ENCODE measurements at places on chromosomes 1 and 21.

DNA sequence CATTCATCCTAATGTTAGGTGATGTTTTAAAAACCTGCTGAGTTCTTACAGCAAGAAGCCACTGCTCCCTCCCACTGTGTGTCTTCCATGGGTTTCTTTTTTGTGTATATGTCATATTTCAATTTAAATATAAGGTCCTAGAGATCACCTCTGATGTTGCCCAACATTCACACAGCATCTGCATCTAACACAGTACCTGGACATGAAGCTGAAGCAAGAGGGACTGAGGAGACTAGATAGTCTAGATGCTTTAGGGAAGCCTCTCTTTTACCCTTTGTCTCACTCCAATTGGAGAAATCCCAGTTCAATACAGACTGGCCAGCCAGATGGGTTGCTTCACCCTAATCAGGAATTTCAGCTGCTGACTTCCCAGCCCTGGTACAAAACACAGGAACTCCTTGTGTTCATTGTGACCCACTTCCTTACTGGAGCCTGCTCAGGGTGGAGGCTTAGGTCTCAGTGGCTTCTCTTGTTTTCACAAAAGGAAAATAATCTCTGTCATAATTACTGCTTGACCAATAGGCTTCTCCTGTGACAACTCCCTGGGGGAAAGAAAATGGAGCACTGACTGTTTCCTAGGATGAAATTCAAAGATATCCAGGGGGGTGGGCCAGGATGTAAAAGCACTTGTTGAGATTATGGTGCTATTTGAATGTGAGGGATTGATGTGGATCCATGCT, 17.3 kb downstream of the BTG2 start:
- DNase-seq: no peak

DNA sequence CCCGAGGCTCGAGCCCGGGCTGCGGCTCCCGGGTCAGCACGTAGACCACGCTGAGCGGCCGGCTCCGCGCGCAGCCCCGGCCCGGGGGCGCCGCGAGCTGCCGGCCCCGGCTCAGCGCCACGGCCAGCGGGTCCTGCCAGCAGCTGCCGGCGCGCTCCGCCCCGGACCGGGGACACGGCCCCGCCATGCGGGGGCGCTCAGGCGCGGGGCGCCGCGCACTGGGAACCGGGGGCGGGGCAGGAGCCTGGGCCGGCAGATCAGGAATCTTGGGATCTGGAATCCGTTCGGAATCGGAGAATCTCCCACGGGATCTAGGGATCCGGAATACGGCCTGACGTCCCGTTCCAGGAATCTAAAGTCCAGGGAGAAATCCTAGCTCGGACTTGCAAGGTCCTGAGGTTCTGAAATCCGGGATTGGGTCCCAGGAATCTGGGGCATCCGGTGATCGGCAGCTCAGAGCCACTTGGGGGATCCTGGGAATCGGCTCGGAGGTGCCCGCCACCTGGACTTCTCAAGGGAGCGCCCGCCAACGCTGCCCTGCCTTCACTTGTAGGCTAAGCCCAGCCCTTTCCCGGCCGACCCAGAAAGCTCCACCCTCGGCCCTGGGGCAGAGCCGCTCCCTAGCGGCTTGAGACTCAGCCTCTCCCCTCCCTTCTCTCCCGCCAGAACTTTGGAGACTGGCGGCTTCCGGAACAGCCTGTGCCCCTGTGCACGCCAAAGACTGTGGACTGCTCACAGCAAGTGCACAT, at the start of gene MAP3K6:
Gene MAP3K6 (minus strand): TSS at position 551 of the 749 bp plus-strand sequence. CDS start 364 bp downstream, at position 187.
- peak; percentile 22 for DNase-seq

GRCh38 chr1:15311880-15312279, 64.9 kb downstream of the FHAD1 start:
- no peak for DNase-seq

DNA sequence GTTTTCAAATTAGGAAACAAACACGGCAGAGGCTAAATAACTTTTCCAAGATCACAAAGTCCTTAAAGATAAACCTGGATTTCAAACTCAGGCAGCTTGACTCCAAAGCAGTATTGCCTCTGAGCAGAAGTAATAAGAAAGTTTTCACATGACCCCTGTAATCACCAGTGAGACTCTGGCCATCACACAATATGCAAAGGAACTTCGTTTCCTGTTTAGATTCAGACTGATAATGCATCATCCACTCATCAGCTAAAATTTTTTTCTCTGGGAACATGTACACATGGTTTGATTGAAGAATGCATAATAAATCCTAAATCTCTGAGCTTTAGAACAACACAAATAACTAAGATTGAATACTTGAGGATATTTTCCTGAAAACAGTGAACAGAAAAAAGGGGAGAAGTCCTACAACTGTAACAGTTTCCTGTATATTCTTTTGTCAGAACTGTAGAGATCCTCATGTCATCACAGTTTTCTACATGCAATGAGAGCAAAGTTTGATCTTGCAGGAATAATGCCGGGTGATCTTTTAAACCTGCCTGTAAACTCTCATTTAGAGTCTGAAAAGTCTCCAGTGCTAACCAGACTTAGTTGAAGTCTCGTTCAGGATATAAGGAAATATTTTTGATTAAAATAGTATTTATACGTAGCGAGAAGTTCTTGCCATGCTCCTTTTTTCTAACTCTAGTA, 225.3 kb downstream of the SPATA17 start:
- no peak for DNase-seq

DNA sequence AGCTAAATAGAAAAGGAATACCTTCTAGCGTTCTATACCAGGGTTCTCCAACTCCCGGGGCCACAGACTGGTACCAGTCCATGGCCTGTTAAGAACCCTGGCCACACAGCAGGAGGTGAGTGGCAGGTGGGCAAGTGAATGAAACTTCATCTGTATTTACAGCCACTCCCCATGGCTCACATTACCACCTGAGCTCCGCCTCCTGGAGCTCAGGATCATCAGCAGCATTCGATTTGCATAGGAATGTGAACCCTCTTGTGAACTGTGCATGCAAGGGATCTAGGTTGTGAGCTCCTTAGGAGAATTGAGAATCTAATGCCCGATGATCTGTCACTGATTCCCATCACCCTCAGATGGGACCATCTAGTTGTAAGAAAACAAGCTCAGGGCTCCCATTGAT, 107.3 kb downstream of the KAZN start:
- no peak for DNase-seq

DNA sequence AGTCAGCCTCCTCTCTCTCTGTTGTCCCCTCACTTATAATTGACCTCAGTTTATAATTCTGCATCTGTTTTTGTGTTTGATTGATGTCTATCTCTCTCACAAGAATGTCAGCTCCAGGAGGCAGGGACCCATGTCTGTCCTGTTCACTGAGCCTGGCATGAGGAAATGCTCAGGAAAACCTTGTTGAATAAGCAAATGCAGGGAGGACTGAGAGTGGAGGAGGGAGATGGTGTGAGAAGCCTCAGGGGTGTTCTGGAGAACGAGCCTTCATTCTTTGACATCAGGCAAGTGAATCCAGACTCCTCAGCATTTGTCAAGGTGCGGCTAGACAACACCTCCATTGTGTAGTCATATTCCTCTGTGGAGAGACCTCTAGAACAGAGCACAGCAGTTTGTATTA, 45.5 kb downstream of the MAN1C1 start:
- no peak for DNase-seq

GRCh38 chr1:180096584-180097325, 57.9 kb upstream of the QSOX1 start:
- no peak for DNase-seq

GRCh38 chr1:200561856-200562214, 58.7 kb downstream of the KIF14 start:
- DNase-seq: no peak

- DNase-seq: no peak
Measured at GRCh38 chr1:160086456-160086892, 5.1 kb downstream of the KCNJ9 start.

DNA sequence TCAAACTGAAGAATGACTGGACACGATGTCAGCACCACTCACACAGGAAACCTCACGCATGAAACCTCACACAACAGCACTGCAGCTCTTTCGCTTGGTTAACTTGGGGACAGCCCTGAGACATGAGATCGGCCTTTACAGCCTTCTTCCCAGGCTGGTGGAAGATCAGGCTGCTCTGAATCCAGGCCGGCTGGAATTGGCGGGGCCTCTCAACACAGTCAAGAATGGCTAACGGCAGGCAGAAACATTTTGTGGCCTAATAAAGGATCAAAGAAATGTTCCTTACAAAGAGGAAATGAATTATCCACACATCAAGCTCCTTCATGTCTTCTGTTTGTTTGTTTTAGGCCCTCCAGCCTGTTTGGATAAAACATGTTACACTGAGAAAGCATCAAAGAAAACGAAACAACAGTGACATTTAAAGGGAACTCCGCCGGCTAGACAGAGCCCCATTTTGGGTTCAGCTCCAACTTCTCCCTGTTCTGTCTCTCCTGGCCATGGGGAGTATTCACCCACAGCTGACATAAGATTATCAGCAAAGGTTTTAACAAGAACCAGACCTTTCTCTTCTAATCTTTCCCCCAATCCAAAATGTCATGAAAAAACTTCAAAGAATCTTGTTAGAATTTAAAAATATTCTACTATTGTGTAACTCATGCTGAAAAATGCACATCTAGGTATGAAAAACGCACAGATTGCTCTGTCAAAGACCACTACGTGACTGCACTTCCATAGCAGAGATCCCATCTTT, 131.2 kb downstream of the SLC45A1 start:
- no peak for DNase-seq

GRCh38 chr1:168136709-168137514, at the start of gene GPR161:
Gene GPR161, minus strand, starts transcription at chr1:168136930. Its CDS starts 32,080 bp downstream, at chr1:168104850.
- DNase-seq: no peak

DNA sequence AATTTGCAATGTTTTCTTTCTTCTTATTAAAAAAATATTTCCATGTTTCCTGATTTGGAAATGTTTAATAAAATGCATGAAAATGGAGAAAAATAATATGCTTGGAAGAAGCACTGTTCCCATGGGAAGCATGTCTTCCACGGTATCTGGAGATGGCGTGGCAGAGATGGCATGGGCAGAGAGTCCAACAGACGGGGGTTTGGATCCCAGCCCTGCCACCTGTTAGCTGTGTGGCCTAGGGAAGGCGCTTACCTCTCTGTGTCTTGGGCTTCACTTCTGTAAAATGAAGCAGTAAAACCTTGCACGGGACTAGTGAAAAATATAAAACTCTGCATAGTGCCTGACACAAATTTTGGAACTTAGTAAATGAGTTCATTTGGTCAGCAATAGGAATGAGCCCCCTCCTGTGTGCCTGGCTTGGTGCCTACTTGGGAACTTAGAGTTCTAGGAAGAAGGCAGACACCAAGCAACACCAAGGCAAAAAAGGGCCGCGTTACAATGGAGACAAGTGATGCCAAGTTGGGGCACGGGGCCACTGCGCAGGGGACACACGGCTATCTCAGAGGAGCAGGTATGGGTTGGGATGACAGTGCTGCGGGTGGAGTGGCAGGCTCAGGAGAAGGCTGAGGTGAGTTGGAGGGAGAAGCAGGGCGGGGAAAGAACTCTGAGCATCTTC, 124.2 kb downstream of the KCNN3 start:
- no peak for DNase-seq

DNA sequence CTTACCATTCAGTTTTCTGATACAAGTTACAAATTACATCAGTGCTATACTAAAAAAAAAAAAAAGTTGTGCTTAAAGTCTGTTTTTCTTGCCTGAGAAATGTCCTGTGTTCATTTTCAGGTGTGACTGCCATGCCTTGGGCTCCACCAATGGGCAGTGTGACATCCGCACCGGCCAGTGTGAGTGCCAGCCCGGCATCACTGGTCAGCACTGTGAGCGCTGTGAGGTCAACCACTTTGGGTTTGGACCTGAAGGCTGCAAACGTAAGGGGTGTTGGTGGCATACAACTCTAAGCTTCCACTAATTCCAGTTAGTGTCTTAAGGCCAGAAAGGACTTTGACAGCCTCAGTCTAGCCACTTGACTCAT, 60.1 kb upstream of the LAMC2 start:
- DNase-seq: no peak

GRCh38 chr1:50531601-50532000, 108.4 kb upstream of the DMRTA2 start:
- no peak for DNase-seq

DNA sequence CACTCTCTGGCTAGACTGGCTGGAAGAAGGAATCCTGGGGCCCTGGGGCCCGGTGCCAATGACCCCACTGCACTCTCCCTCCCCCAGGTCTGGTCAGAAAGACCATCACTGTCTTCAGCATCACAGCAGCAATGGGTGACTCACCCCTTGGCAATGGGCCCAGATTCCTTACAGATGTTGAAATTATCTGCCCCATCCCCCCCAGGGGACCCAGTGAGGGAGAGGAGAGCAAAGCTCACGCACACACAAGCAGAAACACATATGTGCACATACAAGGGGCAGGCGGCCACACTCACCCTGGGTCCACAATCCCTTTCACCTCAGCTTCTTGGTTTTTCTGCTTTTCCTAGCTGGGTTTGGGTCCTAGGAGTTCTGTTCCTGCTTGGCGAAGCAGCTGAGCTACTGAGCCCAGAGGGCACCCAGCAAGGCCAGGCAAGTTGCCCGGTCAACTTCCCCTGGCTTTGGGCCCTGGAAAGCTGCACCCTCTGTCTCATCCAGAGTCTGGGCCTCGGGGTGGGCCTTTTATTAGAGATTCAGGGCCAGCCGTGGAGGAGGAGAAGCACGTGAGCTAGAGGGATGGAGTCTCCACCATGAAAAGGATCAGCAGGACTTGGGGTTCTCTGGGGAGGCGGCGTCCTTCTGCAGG, 2.6 kb downstream of the COL16A1 start:
- peak; percentile 32 for DNase-seq

- no peak for DNase-seq
Measured at GRCh38 chr1:93592551-93592949, 89.1 kb downstream of the BCAR3 start.

DNA sequence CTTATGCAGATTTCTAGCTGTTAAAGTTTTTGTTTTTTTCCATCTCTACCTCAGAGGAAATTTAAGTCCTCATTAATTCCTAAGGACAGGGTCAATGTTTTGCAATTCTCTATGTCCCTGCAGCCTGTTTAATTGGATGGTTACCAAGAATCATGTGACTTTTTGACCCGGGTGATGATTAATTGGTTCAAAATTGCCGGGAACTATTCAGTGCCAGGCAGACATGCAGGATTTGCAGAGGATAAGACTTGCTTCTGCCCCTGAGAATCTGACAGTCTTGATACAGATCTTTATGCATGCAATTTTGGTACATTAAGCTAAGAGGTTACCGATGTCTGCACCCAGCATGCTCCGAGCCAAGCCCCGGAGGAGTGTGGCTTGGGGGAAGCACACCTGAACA, 87.9 kb downstream of the PLPP3 start:
- no peak for DNase-seq

- no peak for DNase-seq
Measured at GRCh38 chr1:153799566-153800465, 24.6 kb downstream of the SLC27A3 start.

GRCh38 chr1:160219062-160219929, 14.1 kb downstream of the PEA15 start:
- no peak for DNase-seq

DNA sequence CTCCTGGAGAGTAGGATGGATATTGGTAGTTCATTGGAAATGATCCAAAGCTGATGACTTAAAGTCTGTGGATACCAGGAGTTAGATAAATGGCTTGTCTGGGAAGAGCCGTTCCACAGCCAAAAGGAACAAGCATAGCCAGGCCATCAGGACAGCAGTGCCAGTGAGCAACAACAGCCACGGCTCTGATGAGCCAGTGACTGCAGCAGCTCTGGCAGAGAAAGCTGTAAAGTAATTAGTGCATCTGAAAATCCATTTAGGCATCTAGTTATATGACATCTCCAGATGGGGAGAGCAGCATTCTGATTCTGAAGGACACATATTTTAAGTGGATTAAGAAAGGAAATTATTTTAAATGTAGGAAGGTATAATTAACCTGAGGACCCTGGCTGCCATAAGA, 256.2 kb upstream of the PLXNA2 start:
- DNase-seq: no peak

- DNase-seq: no peak
Measured at GRCh38 chr1:167272369-167272957, 51.8 kb downstream of the POU2F1 start.

- DNase-seq: no peak
Measured at GRCh38 chr1:177048314-177049069, 116.0 kb downstream of the ASTN1 start.
